Hepatic stellate cell (primary cell): ENCODE measurements at places on chromosomes 3 and 15.
A peak's percentile ranks its signal among the peaks of the same experiment; 100 is the strongest.

DNA sequence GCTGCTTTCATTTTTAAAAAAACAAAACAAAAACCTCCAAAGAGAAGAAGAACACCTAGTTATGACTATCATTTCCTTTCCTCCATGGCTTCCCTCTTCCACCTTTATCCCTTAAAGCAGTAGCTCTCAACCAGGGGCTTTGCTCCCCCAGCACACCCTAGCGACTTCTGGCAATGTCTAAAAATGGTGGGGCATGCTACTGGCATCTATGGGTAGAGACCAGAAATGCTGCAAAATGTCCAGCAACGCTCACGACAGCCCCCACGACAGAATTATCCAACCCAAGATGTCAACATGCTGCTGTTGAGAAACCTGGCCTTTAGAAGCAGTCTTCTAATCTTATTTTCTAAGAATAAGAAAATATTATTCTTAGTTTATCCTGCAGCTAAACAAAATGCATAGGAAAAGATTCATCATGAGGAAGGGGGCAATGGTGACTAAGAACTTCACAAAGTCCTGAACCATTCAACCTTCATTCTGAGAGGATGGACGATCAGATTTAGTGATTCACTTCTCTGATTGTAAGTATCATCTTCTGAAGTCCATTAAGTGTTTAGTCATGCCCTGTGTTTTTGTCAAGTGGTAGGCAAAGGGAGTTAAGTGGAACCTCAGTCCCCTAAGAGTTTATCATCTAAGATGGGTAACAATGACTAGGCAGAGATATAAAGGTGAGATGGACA is 81.7 kb downstream of the CCNL1 start:
- DNase-seq: no peak

DNA sequence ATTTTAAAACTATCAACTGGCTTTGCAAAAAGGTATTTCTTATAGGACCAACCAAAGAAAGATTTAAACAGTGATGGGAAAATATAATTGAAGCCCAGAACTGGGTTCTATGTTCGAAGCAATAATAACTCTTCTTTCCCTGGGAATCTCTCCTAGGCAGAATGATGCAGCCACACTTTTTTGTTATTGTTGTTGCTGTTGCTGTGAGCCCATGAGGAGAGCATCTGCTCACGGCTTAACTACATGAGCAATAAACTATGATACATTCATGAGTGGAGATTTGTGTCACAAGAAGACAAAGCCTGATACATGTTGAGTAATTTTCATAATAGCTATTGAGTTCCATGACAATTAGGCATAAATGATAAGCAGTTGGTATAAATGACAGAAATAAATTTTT is 80.5 kb downstream of the CRTC3 start:
- peak; percentile 80 for DNase-seq

DNA sequence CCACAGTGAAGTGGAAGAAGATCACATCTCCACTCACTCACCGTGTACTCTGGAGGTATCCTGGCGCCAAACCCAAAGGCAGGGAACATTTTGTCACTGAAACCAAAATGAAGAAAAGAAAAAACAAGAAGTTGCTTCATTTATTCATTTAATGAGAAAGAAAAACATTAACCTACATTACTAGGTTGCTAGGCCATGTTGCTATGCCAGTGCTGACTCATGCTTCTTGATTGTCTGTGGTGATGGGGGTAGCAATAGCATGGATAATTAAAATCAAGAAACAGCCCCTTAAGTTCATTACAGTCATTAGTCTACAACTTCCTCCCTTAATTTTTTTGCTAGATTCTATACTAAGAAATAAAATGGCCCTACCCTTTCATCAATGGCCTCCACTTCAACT is 52.7 kb upstream of the MRPL3 start:
- DNase-seq: no peak

GRCh38 chr15:92846741-92847140 is 53.4 kb upstream of the CHD2 start:
- DNase-seq: peak; percentile 34

GRCh38 chr15:68419301-68420175 is 12.4 kb downstream of the ITGA11 start:
- no peak for DNase-seq

GRCh38 chr3:101036213-101036618 is 43.0 kb upstream of the ABI3BP start:
- DNase-seq: peak; percentile 36

GRCh38 chr15:84736375-84736774 is 12.0 kb upstream of the ZNF592 start:
- DNase-seq: no peak

GRCh38 chr3:156126467-156126866 is 6.1 kb downstream of the KCNAB1 start:
- DNase-seq: no peak

DNA sequence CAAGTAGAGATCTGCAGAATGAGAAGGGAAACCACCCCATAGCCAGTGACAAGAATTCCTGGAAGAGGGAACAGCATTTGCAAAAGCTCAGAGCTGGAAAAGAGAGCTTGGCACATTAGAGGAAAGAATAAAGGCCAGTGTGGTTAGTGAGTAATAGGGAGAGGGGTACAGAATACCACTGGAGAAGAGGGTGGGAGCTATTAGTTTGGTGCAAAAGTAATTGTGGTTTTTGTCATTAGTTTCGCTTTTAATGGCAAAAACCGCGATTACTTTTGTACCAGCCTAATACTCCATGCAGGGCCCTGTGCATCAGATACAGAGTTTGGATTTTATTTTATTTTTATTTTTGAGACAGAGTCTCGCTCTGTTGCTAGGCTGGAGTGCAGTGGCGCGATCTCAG is 9.8 kb downstream of the SLC24A1 start:
- DNase-seq: no peak

DNA sequence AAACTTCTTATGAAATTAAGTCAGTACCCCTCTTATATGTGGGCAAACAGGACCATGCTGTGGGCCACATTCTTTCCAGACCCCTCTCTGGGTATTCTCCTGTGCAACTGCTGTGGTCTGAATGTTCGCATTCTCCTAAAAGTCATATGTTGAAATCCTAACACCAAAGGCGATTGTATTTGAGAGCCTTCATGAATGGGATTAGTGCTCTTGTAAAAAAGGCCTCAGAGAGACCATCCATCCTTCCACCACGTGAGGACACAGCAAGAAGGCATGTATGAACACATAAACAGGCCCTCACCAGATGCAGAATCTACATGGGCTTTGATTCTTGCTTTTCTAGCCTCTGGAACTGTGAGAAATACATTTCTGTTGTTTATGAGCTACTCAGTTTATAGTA is 68.0 kb upstream of the NAALADL2 start:
- no peak for DNase-seq

DNA sequence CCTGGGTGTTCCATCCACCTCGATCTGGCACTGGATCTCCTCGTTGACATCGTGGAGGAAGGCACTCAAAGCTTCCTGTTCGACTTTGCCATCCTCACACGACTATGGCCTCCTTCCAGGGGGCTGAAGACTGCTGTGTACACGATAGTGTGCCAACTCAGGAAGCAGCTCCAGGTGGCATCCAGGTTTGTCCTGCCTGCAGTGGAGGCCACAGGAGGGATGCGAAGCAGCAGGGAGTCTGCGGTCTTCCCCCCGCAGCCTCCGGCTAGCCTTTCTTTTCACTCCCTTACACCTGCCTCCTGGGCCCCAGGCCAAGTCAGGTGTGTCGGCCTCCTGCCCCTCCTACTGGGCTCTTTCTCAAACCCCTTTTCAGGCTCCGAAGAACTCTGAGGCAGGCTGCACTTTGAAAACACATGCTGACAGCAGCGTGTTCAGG is 32.2 kb downstream of the SYNM start:
- no peak for DNase-seq

DNA sequence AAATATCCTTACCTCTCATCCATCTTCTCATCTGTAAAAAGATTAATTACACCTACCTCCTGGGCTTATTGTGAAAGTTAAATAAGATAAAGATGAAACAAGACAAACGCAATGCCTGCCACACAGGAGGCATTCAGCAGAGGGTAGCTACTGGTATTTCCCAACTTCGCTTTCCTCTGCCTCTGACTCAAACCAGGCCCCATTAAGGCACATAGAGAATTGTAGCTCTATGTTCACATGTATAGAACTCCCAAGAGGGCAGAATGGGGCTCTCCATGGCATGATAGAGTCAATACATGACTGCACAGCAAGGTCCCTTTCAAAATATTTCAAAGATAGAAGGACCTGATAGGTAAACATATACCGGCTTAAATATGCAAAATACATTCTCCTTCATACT is 1.4 kb downstream of the LYSMD2 start:
- DNase-seq: no peak

- no peak for DNase-seq
These were observed 55.0 kb upstream of the LCTL start for GRCh38 chr15:66620744-66621344.

DNA sequence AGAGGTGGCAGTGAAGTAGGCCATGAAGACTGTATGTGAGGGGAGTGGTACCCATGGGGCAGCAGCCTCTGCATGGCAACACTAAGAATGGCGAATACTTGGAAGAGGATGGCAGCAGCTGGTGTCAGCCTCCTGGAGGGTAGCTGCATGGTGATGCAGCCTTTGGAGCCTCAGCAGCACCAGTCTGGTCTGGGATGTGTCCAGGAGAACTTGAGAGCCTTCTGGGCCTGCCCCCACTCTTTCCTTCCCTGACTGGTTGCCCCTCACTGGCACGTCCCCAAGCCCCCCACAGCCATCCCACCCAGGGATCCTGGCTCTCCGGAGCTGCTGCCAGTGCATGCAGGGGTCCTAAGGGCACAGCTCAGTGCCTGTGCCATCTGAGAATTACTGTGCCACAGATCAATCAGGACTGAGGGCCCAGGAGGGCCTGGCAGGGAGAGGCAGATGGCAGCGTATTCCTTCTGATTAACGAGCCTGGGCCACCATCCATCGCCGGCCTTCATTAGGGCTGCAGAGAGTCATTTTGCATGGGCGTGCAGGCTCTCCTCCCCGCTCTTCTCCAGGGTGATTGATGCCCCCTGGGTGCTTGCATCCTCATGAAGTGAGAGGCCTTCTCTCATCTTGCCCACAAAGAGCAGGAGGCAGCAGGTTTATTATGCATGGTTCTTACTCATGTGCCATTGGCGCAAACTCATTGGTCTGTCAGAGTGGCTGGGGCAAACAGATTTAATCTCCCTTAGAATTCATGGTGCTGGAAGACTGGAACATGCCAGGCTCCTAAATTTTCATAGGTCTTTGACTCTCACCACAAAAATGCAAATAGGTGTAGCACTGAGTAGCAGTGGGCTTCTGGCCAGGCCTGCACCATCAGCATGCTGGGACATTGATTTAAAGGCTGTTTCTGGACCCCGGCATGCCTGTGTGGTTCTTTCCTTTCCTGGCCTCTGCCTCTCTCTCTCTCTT is 116.8 kb downstream of the EPHB1 start:
- DNase-seq: no peak

- peak; percentile 45 for DNase-seq
These were observed 912.7 kb downstream of the TUSC7 start for GRCh38 chr3:117622171-117622841.

- DNase-seq: peak; percentile 3
These were observed 9.3 kb upstream of the PLXND1 start for GRCh38 chr3:129615751-129616281.

DNA sequence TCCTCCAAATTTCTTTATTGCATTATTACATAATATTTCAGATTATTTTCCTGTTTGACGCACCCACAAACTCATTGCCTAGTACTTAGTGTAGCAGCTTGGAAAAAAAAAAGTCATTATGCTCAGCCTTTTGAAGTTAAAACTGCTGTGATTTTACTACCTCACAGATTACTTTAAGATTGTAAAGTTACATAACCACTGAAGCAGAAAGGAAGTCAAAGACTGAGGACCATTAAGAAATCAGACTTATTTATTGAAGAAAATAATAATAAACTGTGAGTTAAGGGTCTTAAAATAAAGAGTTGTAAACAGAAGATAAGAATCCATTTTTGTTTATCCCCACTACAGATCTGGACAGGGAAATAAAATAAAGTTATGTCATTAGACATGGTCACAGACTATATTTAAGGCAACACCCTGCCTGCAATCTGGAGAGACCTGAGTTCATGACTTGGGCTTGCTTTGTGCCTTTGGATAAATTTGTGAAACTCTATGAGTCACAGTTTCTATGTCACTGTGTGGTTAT is 212.1 kb upstream of the ROBO2 start:
- DNase-seq: no peak

DNA sequence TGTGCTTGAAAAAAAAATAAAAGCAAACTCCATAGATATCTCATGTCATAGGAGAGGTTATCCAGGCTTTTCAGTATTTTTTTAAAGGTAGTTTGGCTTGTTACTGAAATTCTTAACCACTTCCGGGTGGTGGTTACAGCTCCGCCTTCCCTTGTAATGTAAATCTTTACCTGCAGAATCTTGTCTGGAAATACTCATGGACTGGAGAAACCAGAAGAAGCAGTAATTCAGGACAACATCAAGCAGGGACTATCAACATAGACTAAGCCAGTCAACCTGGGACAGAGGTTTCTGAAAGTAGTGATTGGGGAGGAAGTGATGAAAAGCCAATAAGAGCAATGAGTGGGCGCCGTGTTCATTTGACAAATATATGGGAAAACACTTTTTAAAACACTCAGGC is 78.9 kb upstream of the SKOR1 start:
- DNase-seq: no peak

GRCh38 chr3:161745741-161746140 is 249.1 kb downstream of the OTOL1 start:
- DNase-seq: no peak

DNA sequence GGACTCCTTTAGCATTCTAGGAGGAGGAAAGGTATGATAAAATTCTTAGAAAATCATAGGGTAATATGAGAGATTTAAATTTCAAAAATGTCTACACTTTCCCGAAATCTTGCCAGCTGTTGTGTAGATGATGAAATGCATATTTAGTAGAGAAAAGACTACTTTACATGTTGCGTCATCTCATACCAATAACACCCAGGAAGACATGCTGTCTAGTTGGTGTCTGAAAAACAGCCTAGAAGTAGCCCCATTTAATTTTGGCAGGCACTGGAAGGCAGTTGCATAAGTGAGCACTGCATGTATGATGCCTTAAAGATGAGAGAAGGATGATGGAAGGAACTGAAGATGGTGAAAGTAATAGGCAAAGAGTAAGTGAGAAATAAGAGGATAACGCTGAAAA is 310.5 kb upstream of the TPM1 start:
- DNase-seq: no peak

DNA sequence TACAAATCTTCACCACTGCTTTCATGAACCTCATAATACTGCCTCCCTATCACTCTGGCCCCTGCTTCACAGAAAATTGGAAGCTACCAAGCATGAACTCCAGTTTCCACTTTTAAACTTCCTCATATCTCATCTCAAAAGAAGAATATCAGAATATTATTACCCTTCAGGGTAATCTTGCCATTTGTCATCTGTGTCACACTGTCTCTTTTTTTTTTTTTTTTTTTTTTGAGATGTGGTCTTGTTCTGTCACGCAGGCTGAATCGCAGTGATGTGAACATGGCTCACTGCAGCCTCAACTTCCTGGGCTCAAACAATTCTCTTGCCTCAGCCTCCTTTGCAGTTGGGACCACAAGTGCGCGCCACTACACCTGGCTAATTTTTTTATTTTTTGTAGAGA is 80.4 kb upstream of the TCF12 start:
- DNase-seq: no peak

DNA sequence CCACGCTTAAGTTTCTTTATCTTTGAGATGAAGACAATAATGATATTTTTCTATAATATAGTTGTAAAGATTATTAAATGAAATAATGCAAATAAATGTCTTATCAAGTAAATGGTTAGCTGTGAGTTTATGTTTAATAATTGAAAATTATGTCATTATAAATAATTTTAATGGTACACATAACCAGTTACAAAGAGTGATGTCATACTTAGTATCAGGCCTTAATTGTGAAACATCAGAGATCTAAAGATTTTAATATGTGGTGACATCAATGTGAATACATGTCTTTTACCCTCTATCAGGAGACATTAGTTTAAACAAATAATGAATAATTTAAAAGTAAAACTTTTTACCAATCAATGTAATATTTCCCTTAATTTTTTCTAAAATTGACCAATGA is 63.8 kb upstream of the P2RY1 start:
- DNase-seq: no peak
